ENCODE measurements at places on chromosomes 6 and 20.
A peak's percentile ranks its signal among the peaks of the same experiment; 100 is the strongest.

DNA sequence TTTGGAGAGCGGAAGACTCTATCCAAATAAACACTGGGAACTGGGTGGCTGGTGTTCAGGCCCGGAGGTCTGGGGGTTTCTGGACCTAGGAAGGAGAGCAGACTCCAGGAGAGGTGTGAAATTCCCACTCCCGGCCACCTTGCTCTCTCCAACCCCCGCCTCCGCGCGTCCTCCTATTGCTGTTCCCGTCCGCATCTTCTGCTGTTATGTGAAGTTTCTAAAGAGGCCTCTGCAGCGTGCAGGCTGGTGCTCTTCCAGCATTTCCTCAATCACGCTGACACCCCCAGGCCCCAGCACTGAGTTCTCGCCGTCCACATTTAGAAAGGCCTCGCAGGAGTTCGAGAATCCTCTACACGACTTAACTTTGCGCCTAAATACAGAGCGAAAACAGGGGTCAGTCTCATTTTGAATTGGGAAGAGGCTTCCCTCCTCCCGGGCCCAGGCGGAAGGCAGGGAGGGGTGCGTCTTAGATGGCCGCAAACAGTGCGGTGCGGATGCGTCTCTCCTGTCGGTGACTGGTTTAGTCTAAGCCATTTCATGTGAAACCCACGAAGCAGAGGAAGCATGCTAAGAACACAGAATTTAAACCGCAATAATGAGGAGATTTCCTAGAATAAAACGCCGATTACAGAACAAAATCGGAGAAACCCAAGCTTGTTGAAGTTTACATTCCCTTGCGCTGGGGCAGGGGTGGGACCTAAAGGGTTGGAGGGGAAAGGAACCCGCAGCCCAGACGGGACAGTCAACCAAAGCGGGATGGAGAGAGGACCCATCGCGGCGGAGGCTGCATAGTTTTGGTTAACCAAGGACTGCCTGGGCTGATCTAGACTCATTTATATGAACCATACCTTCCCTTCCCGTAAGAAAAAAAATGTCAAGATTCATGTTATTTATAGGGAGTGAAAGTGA is 4.0 kb upstream of the FOXF2 start:
- no peak for DNase-seq

DNA sequence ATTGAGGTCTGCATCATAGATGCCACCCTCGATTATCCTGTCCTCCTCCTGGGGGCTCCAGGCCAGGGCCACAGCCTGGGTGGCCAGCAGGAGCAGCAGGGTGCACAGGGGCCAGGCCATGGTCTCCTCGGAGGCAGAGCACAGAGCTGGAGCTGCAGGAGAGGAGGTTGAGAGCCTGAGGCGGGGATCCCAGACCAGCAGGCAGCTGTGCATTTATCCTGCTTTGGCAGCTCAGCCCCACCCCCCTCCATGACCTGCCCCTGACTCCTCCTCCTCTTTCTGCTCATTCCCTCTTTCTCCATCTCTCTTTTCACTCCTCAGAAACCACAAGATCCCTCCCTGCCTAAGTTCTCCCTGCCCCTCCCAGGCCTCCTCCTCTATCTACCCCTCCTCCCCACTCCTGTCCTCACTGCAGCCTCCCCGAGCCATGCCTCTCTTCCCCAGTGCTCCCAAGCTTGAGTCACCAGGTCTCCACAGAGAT is at the start of gene CST2:
Gene CST2, minus strand, starts transcription at position 189 of the 481 bp plus-strand sequence. Its CDS starts 69 bp downstream, at position 120.
- no peak for DNase-seq

- no peak for DNase-seq
Observed at GRCh38 chr6:145147981-145148749, 587.2 kb downstream of the EPM2A start.

- DNase-seq, result no peak
Observed at GRCh38 chr20:59403962-59404314, 103.5 kb downstream of the EDN3 start.

- no peak for DNase-seq
Observed at GRCh38 chr20:62501801-62502495, 26.2 kb upstream of the GATA5 start.

DNA sequence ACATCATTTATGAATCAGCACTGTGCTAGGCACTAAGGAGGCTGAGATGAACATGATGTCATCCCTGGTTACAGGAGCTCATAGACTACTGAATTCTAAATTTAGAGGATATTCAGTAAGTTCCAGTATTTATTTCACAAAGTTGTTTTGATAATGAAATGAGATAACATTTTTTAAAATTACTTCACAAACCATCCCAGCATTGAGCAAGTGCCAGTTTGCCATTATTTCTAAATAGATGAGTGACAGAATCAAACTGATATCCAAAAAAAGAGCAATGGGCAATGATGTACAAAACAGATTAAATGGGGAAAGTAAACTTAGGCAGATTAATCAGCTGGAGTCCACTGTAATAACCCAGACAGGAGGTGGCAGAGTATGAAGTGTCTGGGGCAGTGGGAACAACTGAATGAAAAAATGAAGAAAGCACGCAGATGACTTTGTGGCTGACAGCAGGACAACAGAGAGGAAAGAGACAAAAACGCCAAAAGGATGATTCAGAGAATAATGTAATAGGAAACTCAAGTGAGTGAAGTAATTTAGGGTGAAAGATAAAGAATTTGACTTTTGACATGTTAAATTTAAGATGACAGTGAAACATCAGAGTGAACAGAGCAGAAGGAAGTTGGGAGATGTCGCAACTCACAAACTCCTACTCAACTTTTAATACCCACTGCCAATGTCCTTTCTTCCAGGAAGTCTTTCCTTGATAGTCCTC is 70.2 kb downstream of the RCAN2 start:
- DNase-seq, result no peak

GRCh38 chr6:140485740-140486449 is 1111.4 kb upstream of the CITED2 start:
- no peak for DNase-seq

DNA sequence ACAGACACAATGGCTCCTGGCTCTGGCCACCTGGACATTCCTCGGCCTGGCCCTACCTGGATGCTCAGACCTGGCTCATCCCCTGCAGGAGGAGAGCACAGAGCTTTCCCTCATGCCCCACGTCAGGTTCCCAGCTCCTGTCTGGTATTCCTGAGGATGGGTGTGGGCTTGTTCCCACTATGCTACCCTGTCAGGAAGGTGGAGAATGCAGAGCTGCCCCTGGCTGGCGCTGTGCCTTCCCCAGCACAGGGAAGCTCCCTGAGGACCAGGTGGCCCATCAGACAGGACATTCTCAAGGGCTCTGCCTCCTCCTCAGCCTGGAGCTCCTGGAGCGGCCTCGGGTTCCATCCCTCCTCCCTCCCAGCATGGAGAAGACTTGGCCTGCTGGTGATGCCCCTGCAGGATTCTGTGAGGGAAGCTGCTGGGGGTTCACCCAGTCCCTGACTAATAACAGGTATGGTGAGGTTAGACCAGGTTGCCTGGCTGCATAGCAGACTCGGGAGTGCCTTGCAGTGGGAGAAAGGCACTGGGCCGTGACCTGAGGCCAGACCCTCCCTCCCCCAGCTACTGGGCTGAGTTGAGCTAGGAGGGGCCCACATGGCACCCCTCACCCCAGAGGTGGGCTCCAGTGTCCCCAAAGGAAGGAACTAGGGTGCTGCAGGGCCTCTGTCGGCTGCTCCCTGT is 156.0 kb upstream of the MLN start:
- DNase-seq, result no peak

DNA sequence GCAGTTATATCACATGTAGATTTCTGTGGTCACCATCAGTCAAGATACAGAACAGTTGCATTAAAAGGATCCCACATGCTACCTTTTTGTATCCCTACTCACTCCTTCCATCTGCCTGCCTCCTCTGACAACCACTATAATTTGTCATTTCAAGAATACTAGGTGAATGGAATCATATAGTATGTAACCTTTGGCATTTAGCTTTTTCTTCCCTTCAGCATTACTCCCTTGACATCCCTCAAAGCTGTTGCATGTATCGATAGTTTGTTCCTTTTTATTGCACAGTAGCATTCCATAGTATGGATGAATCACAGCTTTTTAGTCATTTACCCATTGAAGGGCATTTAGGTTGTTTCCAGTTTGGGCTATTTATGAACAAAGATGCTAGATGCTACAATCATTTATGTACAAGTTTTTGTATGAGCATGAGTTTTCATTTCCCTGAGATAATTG is 26.1 kb downstream of the NCOA7 start:
- no peak for DNase-seq

GRCh38 chr6:44569931-44570385 is 182.5 kb downstream of the CDC5L start:
- DNase-seq, result no peak

- DNase-seq, result no peak
Observed at GRCh38 chr6:117233145-117233544, 32.2 kb upstream of the VGLL2 start.

GRCh38 chr20:31239139-31239538 is 18.3 kb upstream of the DEFB115 start:
- no peak for DNase-seq

GRCh38 chr20:46893877-46894578 is 615 bp upstream of the EYA2 start:
- DNase-seq, result no peak

DNA sequence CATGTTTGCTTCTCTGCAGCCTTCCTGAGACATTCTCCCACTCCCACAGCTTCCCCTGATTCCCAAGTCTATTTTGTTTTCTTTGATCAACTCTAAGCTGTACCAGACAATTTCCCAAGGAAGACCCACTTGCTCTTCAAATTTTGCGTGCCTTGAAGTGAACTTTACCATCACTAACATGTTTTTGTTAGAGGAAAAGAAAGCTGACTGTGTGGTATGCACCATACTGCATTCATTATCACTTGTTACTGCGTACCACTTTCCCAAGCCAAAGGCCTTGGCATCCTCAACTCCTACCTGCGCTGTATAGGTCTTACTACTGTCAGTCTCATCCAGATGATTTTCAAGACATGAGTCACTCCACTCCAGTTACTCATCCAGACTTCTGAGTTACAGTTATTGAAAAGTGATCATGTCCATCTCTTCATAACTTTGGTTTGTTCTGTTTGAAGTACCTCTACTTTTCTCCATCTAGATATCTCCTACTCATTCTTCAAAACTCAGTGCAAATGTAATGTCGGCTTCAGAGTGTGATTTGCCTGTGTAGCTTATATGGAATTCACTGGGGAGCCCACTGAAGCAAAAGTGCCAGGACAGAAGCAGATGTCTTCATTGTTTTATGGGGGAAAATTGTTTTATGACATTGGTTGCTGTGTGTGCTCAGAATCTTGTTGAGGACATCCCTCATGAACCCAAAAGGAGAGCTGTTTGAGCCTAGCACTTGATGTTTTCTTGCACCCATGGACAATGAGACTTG is 5.2 kb downstream of the RPS12 start:
- DNase-seq, result no peak

DNA sequence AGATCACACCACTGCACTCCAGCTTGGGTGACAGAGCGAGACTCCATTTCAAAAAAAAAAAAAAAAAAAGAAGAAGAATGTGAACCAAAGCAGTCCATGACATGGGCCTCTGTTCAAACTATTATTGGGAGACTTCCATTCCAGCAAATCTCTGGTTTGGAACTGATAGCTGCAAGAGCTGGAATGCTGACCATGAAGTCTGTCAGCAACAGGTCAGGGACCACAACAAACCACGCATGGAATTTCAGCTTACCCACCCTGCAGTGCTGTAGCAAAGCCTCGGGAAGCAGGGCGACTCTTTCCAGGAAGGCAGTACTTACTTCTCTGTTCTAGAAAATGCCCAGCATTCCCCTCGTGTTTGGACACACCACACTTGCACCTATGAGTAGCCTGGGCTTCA is 34.1 kb upstream of the TBC1D7 start:
- no peak for DNase-seq

DNA sequence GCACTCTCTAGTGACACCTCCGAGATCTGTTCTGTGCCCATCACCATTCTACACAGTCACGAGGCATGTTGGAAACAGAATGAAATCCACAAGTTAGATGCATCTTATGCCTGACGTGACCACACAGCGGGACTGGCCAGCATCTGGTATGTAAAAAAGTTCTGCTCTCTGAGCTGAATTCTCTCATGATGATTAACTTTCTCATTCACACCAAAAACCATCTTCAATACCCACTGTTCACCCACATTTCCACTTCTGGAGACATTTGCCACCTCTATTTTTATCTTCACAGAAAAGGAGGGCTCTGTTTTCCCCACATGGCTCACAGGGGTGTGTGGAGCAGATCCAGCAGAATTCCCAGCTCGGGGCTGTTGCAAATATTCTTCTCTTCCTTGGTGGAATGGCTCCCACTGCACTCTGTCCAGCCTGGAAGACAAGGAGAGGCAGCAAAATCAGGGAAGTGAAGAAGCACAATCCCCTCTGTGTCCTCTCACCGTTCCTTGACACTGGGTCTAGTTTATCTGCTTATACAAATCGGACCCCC is 303.4 kb downstream of the TAF4 start:
- no peak for DNase-seq

DNA sequence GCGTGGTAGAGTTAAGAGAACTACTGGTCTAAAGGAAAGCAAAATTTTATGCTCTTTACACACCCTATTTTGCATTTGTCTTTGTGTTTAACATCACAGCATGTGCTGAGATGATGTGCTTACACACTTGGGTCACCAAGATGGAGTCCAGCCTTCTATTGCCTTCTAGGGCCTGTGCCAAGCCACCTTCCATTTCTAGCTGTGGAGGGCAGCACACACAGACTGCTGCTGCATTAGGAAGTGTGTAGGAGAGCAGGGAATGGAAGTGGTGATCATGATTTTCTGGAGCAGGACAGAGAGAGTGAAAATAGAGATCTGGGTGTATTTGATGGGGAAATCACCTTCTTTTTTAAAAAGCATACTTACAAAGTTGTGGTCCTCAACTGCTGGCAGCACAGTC is 191.6 kb downstream of the SOX4 start:
- DNase-seq, result no peak

DNA sequence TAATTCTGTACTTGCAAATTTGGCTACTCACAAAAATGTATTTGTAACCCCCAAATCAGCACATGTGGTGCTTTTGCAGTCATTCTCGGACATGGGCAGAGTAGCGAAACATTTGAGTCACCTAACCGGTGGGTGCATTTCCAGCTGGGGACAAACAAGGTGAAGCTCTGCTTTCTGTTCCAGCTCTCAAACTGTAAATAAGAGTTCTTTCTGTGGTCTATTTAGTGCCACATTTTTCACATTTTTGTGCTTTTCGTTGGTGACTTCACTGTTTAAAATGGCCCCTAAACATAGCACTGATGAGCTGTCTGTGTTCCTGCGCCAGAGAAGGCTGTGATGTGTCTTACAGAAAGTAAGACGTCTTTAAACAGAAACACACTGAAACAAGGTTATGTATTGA is 244.5 kb downstream of the CDC5L start:
- DNase-seq, result no peak

DNA sequence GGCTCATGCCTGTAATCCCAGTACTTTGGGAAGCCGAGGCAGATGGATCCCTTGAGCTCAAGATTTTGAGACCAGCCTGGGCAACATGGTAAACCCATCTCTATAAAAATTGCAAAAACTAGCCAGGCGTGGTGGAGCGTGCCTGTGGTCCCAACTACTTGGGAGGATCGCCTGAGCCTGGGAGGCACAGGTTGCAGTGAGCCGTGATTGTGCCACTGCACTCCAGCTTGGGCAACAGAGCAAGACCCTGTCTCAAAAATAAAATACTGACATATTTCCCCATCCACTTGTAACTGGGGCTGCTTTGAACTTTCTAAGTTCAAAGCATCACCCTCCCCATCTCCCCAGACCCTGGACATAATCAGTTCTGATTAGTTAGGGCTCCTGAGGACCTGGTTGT is 7.2 kb upstream of the MMP9 start:
- DNase-seq, result no peak

- DNase-seq, result peak; percentile 25
Observed at GRCh38 chr6:134436950-134437349, 119.0 kb upstream of the SGK1 start.

All from germinal center (tissue), 1 donor.